Activated naive CD4-positive, alpha-beta T cell treated with anti-CD3 and anti-CD28 coated beads for 36 hours (primary cell): ENCODE measurements at places on chromosomes 12 and 14. TPM values are rescaled to one million over a fixed set of nuclear protein-coding genes. Genes with fewer than 3 reads are reported as not detected.

The ACSM4 gene
- not detected for total RNA-seq

DNA sequence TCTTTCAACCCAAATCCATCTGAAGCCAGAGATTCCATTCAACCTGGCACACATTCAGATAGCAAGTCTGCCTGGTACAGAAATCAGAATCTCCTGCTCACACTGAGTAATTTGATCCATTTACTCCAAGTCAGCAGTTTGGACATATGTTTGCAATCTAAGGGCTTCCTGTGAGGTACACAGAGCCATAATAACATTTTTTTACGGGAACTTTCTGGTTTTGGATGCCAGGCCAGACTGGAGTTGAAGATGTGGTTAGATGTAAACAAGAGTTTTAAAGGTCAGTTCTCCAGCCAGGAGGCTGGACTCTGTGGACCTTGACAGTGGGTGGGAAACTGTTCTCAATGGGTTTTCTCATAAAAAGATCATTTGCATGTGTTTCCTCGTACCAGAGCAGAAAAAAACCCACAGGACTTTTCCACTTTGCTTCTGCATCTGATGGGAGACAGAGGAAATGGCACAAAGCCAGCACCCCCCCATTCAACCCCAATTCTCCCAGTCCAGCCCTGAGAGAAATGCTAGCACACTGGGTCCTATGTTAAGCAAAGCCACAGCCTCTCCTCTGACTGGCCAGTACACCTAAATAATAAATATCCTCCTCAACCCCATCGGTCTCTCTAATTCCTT is 17.7 kb upstream of the TSPAN11 start:
- no peak for DNase-seq

GRCh38 chr14:81033698-81034240 is 78.3 kb downstream of the TSHR start:
- DNase-seq = no peak

The KRT74 gene
- total RNA-seq = not detected

DNA sequence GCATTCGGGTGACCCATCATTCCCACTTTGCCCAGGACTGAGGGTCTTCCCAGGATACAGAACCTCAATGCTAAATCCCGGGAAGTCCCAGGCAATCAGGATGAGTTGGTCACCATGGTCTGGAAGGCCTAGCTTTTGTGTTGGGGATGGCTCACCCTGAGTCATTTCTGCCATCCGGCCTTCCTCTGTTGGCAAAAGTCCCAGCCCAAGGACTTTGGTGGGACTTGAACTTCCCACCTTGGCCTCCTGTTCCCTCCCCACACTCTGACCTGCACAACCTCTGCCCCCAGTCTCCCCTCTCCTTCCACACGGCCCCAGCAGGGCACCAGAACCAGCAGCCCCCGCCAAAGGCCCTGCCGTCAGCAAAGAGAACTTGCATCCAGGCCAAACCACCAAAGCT is 24.6 kb upstream of the NCOR2 start:
- DNase-seq = no peak

DNA sequence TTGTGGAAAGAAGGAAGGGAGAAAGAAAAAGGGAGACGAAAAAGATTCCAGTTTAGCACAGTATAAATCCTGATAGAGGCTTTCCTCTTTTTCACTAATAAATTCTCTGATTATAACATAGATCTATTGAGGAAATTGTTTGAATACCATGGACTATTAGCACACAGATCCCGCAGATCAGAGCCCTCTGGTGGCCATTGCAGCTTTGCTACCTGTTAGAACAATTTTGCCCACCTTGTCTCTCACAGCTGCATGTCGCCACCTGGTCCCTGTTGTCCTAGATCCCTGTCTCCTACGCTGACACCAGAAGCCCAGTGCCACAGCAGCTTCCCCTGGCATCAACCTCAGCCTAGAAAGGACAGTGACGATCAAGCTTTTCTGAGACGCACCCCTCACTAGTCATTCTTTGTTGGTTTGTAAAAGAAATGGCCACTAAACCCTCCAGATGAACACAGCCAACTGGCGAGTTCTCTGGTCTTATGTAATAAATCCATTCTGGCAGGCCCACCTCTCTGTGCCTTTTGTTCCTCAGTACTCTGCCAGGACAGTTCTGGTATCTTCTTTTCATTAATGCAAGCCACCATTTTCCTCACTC is 9.9 kb downstream of the GPHB5 start:
- DNase-seq = peak; percentile 21

DNA sequence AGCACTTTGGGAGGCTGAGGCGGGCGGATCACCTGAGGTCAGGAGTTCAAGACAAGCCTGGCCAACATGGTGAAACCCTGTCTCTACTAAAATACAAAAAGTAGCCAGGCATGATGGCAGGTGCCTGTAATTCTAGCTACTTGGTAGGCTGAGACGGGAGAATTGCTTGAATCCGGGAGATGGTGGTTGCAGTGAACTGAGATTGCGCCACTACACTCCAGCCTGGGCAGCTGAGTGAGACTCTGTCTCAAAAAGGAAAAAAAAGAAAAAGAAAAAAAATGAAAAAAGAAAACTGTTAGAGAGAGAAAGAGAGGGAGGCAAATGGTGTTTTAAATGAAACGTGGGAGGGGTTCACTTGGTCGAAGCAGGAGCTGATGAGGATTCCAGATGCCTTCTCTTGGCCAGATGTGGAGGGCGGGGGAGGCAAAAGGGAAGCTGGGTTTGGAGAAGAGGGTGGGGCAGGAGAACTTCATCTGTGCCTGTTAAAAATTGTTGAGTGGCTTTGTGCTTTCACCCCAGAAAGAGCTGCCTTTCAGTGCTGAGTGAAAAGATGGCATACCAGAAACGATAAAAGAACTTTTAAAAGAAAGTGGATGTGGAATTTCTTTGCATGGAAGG is 1.1 kb downstream of the EMP1 start:
- no peak for DNase-seq

DNA sequence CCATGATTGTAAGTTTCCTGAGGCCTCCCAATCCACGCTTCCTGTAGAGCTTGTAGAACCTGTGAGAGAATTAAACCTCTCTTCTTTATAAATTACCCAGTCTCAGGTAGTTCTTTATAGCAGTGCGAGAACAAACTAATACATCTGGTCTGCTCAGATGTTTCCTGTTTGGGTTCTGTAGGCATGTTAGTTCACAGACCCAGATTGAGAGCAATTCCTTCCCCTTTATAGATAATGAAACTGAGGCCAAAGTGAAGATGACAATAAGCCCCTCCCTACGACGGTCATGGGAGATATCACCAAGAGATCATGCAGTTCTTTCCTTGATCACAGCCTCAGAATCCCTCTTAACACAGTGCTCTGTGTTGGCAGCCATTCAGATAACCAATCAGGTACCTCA is 76.5 kb upstream of the CLMN start:
- DNase-seq = no peak

The PTCSC3 gene
- not detected for total RNA-seq
